ENCODE measurements at places on chromosomes 7 and 10.

DNA sequence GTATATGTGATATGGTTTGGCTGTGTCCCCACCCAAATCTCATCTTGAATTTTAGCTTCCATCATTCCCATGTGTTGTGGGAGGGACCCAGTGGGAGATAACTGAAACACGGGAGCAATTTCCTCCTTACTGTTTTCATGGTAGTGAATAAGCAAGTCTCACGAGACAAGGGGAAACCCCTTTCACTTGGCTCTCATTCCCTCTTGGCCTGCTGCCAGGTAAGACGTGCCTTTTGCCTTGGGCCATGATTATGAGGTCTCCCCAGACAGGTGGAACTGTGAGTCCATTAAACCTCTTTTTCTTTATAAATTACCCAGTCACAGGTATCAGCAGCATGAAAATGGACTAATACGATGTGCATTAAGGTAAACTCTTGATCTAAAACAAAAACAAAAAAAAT, 357.1 kb upstream of the AOAH start:
- no peak overlapping the region for H3K4me3 ChIP-seq
- H3K36me3 ChIP-seq: peaks cover 49% of the 10 kb centered on the region
- no peak for DNase-seq
- peaks cover 32% of the 10 kb centered on the region for H3K4me1 ChIP-seq

DNA sequence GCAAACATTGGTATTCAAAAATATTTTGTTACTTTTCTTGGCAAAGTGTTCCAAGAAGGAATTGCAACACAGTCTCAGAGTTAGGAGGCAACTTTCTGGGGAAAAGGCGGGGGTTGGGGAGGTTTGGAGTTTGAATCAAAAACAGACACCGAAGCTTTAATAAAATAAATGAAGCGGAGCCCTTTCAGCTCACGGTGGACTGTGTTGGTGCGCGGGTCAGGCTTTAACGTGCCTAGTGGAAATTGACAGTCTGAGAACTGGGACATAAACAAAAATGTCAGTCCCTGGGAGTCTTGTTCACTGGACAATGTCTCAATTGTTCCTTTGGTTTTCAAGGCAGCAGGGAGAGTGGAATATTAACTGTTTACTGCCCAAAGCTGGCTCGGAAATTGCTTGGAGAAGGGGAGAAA, 109.3 kb downstream of the TCF7L2 start:
- H3K27me3 ChIP-seq: peaks cover 4% of the 10 kb centered on the region
- H3K4me3 ChIP-seq: no peak overlapping the region
- H3K4me1 ChIP-seq: no peaks in the 10 kb centered on the region

DNA sequence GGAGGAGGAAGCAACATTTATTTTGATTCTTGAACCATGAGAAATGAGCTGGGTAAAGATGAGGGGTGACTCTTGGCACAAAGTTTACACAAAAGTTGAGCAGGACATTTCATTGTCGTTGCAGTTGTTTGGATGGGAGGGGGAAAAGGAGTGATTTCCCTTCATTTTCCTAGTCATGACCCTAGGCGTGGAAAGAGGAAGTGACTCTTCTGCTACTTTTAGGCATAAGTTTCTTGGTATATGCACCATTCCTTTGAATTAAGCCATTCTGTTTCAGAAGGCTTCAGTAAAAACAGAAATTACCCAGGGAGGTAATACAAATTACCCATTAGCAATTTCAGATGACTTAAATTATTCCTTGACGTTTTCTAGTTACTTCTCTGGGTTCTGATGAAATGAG, 113.9 kb upstream of the FAM171A1 start:
- no peaks in the 10 kb centered on the region for H3K36me3 ChIP-seq
- H3K27me3 ChIP-seq: peaks cover 1% of the 10 kb centered on the region
- H3K4me1 ChIP-seq: no peaks in the 10 kb centered on the region
- no peak overlapping the region for H3K27ac ChIP-seq
- H3K4me3 ChIP-seq: no peak overlapping the region
- DNase-seq: no peak

GRCh38 chr10:72638586-72639440, 12.9 kb upstream of the MICU1 start:
- no peak for DNase-seq
- peaks cover 5% of the 10 kb centered on the region for H3K4me1 ChIP-seq
- no peaks in the 10 kb centered on the region for H3K36me3 ChIP-seq
- H3K27me3 ChIP-seq: peaks cover 5% of the 10 kb centered on the region
- no peak overlapping the region for H3K4me3 ChIP-seq

GRCh38 chr7:33531888-33532287, 373.5 kb upstream of the BMPER start:
- H3K4me3 ChIP-seq: no peak overlapping the region
- H3K36me3 ChIP-seq: no peaks in the 10 kb centered on the region
- no peak overlapping the region for H3K27ac ChIP-seq
- DNase-seq: no peak

DNA sequence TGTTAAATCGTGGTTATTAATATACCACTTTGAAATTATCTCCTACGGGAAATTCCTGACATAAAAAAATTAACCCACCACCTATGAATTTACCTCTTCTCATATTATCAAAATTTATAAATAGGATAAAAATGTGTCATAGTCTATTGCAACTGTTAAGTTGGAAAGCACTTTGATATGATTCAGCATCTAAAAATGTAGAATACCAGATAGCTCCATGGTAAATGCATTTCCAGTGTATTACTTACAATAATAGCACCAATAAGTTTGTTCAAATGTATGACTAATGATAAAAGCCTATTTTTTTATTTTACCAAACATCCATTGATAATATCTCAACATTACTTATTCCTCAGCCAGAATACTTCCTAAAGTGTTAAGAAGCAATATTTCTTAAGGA, 13.6 kb upstream of the KCND2 start:
- H3K36me3 ChIP-seq: no peaks in the 10 kb centered on the region
- no peak overlapping the region for H3K4me3 ChIP-seq
- H3K4me1 ChIP-seq: no peaks in the 10 kb centered on the region
- no peak for DNase-seq

GRCh38 chr7:17279061-17279460, 19.4 kb upstream of the AHR start:
- no peaks in the 10 kb centered on the region for H3K36me3 ChIP-seq
- no peak overlapping the region for H3K4me3 ChIP-seq
- peaks cover 1% of the 10 kb centered on the region for H3K27me3 ChIP-seq
- H3K27ac ChIP-seq: no peak overlapping the region
- no peak for DNase-seq

DNA sequence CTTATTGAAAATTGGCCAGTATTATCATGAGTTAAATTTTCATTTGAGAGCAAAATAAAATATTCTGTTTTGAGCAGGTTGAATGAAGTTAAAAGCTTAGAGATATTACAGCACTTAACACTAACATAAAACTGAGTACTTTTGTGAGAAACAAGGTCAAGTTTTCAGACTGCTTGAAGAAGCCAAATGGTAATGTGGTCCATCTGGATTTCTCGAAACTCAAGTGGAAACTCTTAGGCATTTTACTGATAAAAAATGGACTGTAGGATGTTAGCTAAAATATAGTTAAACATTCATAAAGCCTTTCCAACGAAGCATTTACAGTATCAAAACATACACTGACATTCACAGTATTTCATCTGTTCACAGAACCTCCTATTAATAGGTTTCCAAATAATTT, 528.1 kb upstream of the SEMA3D start:
- no peak overlapping the region for H3K27ac ChIP-seq
- H3K4me1 ChIP-seq: no peaks in the 10 kb centered on the region
- no peak for DNase-seq
- H3K27me3 ChIP-seq: no peaks in the 10 kb centered on the region
- H3K36me3 ChIP-seq: no peaks in the 10 kb centered on the region

DNA sequence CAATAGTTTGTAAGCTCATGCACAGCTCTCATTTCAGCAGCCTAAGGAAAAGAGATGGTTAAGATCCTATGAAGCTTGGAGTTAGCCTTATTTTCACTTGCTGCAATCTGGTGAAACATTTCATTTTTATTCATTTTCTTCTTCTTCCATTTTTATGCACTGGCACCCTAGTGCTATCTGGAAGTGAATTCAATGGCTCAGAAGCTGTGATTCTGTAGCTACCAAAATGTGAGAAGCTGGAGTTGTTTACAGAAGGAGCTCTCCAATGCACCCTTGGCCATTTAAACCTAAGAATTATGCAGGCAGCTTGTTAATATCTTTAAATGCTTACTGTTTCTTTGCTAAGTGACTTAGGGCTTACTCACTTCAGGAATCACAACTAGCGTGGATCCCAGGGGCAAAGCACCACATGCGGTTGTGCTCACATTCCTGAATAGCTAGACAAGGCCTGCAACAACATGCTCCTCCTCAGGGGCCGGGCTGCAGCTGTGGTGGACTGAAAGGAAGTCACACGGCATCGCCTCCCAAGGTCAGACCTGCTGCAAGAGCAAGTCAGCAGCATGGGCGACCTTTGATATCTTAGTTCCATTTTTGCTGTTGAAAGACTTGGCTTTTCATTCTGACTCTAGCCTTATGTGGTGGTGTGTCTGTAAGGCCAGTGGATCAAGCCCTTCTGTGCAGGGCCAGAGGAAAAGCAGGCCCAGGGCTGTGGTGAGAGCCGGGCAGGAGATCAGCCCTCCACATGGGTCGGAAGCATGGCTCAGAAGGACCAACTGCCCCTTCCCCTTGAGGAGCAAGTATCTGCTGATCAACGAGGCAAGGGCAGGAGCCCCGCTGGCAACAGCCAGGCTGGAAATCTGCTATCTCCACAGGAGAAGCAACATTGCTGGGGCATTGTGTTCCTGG, 91.9 kb upstream of the MBL2 start:
- DNase-seq: no peak
- no peaks in the 10 kb centered on the region for H3K27me3 ChIP-seq

GRCh38 chr10:80504158-80504811, 33.4 kb upstream of the SH2D4B start:
- H3K27ac ChIP-seq: peak overlapping the region; percentile 77
- no peak for DNase-seq
- peaks cover 27% of the 10 kb centered on the region for H3K36me3 ChIP-seq
- peak overlapping the region; percentile 11 for H3K4me3 ChIP-seq

DNA sequence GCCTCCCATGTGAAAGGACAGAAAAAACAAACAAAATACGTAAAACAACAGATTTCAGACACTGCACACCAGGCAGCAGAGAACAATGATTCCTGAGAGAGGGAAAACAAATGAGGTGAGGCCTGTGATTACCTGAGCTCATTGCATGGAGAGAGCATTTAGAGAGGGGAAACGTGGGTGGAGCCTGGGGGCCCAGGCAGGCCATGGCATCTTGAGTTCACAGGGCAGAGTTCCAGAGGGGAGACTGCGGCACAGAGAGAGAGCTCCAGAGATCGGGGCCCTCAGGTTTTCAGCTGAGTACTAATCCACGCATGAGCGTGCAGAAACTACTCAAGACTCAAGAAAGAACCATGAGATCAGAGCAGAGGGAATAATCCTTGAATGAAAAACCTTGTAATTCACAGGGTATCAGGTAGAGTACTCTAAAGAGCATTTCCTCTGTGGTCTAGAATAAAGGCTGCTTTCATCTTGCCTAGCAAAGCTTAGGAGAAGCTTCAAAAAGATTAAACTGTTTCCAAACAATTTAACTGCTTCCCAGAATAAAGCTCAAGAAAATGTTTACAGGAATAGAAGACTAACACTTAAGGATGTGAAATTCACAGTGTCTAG, 46.6 kb upstream of the ARHGAP12 start:
- peaks cover 22% of the 10 kb centered on the region for H3K4me1 ChIP-seq
- no peaks in the 10 kb centered on the region for H3K36me3 ChIP-seq
- no peak for DNase-seq
- no peak overlapping the region for H3K27ac ChIP-seq
- H3K4me3 ChIP-seq: no peak overlapping the region

- no peaks in the 10 kb centered on the region for H3K36me3 ChIP-seq
- H3K27ac ChIP-seq: no peak overlapping the region
- H3K4me1 ChIP-seq: peaks cover 7% of the 10 kb centered on the region
- H3K27me3 ChIP-seq: peaks cover 38% of the 10 kb centered on the region
- DNase-seq: no peak
- H3K4me3 ChIP-seq: no peak overlapping the region
Measured at GRCh38 chr10:116852246-116852645, 2.9 kb downstream of the ENO4 start.

GRCh38 chr7:133303931-133304330, 51.1 kb downstream of the EXOC4 start:
- H3K36me3 ChIP-seq: peaks cover 28% of the 10 kb centered on the region
- no peak overlapping the region for H3K4me3 ChIP-seq

DNA sequence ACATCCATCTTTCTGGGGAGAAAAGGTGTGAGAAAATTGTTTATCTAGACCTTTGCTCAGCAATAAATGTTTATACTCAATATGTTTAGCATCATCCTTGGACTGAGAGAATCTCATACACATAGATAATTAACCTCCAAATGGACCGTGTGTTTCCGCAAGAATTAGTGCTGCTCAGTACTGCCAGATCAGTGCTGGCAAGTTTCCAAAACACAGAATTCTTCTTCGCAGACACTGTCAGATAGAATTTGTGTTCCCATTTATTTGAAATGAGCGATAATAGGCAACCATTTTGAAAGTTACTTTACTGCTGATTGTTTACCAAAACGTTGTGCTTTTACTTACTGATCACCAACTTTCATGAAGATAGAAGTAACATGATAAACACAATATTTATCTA, 33.7 kb downstream of the STAMBPL1 start:
- peaks cover 65% of the 10 kb centered on the region for H3K36me3 ChIP-seq
- H3K27me3 ChIP-seq: no peaks in the 10 kb centered on the region
- H3K4me3 ChIP-seq: no peak overlapping the region
- peaks cover 6% of the 10 kb centered on the region for H3K4me1 ChIP-seq
- no peak for DNase-seq

- DNase-seq: no peak
- H3K36me3 ChIP-seq: no peaks in the 10 kb centered on the region
- H3K27me3 ChIP-seq: no peaks in the 10 kb centered on the region
- no peak overlapping the region for H3K27ac ChIP-seq
Measured at GRCh38 chr10:70561070-70561469, 41.5 kb downstream of the PRF1 start.

DNA sequence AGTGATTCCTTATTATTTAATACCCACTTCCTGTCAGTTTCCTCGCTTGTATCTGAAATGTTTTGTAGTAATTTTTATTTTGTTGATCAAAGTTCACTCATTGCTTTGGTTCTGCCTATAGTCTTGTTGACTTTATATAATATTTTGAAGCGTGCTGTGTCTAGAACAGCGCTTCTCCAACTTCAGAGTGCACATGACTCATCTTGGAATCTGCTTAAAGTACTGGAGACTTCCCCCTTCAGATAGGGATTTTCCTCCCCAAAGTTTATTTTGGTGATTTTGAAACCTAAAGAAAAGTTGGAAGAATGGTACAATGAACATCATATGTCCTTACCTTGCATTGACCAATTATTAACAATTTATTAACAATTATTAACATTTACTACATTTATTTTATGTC, 5.8 kb downstream of the COMTD1 start:
- H3K27ac ChIP-seq: no peak overlapping the region
- peaks cover 62% of the 10 kb centered on the region for H3K36me3 ChIP-seq
- DNase-seq: no peak
- H3K4me1 ChIP-seq: peaks cover 38% of the 10 kb centered on the region
- no peaks in the 10 kb centered on the region for H3K27me3 ChIP-seq
